ENCODE measurements at places on chromosomes 3 and 15.

DNA sequence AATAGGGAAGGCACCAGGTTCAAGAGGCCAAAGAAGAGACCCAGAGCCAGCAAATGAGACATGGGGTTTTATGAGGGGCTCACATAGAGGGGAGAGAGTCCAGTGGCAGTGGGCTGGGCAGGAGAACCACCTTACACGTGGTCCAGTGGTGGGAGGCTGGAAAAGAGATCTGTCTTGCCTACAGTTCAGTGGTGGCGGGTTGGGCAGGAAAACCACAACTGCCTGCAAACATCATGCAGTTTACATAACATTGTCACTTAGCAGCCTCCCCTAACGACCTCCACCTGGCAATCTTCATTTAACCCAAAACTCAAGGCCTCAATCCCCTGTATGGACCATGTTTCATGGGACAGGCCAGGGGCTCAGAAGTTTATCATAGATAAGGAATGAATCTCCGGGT is 29.1 kb downstream of the CRYGS start:
- no peak for DNase-seq

GRCh38 chr15:45794712-45795439 is 160.0 kb downstream of the SQOR start:
- no peak for DNase-seq

DNA sequence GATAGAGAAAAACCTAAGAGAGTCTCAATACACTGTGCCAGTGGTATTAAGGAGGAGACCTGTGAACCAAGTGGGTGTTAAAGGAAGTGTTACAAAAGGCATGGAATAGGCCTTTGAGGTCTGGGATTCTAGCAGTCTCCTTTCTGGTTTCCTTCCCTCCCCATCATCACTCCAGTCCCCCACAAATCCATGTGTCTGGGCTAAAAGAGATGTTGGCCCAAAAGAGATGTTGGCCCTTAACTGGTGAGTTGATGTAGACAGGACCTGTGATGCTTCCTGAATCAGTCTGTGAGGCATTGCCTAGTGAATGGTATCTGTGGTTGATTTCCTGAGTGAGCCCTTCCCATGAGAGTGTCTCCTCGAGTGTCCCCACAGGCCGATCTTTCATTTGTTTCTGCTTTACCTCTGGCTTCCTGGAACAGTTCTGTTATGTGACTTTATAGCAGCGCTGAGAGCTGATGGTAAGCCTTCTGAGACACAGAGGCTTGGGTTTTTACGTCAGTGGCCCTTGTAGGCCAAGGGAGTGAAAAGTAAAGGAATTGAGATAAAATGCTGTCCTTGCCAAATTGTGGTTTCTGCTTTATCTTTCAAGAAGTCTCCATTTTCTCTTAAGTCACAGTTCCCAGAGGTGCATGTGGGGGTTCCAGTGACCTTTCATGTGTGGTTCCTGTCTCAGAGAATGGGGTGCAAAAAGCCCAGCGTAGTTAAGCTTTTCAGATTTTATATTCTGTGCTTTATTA is 87.8 kb downstream of the KLHL25 start:
- no peak for DNase-seq

- DNase-seq: peak; percentile 78
These were observed 133.2 kb downstream of the ARPP21 start for GRCh38 chr3:35772381-35773015.

DNA sequence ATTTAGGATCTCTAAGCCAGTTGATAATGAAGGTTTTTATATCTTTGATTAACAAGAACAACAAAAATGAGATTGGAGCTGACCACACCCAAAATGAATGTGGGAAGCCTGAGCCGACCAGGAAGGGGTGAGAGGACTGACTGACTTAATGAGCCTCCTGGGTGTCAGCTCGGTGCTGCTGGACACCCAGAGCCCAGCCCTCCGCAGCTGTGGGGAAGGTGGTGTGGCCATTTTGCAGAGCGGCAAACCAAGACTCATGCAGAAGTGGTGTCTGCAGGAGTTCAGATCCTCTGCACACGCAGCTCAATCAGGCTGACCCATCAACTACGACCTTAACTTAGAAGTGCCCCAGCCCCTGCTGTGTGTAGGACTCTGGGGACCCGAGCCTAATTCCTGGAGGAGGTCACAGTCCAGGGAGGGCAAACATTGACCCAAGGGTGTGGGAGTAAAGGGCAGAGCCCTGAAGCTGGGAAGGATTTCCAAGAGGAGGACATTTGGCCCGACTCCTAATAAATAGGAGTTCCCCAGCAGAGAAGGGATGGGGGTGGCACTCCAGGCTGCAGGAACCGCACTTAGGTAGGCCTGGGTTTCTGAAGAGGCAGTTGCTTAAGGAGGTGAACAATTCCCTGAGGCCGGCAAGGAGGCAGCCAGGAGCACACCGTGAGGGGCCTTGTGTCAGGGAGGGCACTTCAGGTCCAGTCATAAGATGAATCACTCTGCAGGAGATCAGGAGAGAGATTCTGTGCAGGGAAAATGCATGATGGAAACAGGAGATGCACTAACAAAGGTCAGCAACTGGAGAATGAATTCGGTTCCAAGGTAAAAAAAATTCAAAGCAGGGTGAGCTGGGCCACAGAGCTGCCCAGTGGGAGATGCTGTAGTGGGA is 197.1 kb upstream of the TPM1 start:
- DNase-seq: no peak

DNA sequence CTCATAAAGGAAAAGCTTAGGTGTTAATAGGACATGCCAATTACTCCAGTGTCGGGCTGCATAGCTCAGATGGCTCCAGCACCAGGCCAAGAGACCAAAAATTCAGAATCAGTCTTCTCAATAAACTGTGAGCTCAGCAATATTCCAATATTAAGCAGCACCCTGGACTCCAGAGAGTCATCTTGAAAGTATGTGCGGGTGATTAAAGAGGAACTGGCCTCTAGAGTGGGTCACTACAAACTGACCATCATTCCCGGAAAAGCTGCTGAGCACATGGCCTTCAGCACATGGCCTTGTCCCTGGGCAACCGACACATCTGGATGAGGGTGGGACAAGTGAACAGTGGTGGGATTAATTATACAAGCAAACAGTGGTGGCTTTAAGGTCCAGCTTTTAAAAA is 59.0 kb downstream of the MAGI1 start:
- no peak for DNase-seq

DNA sequence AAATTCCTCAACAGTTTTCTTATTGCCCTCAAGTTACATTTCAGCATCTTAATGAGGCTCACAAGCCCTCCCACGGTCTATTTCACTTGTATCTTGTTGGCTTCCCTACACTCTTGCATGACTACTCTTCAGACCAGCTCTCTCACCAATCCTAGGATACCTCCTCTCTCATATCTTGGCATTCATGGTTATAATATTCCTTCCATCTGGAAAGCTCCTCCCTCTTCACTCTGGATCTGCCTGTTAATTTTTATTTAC is 8.5 kb upstream of the CCDC80 start:
- no peak for DNase-seq

Data from psoas muscle (tissue), 8 donors.